Midbrain (tissue), 1 donor: ENCODE measurements at places on chromosomes 13 and 19.
A peak's percentile ranks its signal among the peaks of the same experiment; 100 is the strongest.

DNA sequence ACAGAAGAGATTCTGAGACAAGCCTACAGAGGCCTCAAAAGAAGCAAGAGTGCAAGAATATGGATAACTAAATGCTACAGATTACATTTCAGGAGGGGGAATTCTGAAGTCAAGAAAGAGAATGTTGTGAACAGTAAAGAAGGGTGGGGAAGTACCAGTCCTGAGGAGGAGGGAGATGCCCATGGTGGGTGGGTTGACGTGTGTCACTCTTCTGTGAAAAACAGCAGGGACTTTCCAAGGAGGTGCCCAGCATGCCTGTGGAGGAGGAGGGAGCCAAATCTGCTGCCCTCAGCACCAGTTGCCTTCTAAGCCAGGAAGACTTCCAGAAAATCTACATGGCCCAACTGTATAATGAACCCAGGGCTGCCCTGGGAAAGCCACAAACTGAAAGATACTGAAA is 87.7 kb downstream of the SGCG start:
- DNase-seq, result no peak

- DNase-seq, result no peak
These were observed 59.0 kb upstream of the FARP1 start for GRCh38 chr13:98083936-98084335.

- DNase-seq, result peak; percentile 73
These were observed at the start of gene LHFPL6 for GRCh38 chr13:39602614-39603366. TSS of gene LHFPL6 (minus strand) at chr13:39603193.

DNA sequence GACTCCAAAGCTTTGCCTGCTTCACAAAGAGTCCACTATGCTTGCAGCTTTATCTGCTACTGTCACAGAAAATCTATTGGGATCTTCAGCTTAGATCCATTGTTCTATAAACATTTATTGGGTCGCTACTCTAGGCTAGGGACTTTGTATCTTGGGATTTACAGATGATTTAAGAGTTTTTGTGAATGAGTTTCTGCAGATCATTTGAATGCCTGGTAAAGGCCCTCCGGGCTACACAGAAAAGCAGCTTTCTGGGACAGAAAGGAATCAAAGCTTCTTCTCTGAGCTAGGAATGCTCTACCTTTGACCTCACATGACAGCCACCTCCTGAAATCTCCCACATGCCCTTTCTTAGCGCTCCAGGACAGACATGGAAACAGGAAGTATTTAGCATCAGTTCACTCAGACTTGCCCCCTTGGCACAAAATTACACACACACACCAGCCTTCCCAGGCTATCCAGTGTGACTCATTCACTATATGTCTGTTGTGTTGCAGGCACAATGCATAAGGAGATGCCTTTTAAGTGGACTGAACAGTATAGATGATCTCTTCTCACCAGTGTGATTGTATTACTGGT is 492.4 kb downstream of the DACH1 start:
- no peak for DNase-seq

DNA sequence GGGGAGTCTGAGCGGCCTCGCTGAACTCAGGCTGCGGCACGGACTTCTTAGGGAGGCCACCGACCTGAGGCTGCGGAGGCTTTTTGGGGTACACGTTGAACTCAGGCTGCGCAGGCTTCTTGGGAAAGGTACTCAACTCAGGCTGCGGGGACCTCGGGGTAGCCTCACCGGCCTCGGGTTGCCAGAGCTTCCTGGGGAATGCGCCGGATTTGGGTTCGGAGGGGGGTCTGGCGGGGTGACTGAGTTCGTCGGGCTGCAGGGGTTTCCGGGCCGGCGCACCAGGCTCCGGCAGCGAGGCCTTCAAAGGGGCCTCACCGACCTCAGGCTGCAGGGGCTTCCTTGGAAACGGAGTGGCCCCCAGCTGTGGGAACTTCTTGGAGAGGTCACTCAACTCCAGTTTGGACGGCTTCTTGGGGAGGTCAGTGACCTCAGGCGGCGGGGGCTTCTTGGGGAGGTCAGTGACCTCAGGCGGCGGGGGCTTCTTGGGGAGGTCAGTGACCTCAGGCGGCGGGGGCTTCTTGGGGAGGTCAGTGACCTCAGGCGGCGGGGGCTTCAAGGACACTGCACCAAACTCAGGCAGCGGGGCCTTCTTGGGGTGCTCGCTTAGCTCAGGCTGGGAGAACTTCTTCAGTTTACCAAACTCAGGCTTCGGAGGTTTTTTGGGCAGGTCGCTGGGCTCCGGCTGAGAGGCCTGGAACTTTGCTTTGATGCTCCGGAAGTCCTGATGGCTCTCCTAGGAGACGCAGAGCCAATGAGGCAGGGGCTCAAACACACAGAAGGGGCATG is 3.2 kb downstream of the PRAM1 start:
- no peak for DNase-seq

DNA sequence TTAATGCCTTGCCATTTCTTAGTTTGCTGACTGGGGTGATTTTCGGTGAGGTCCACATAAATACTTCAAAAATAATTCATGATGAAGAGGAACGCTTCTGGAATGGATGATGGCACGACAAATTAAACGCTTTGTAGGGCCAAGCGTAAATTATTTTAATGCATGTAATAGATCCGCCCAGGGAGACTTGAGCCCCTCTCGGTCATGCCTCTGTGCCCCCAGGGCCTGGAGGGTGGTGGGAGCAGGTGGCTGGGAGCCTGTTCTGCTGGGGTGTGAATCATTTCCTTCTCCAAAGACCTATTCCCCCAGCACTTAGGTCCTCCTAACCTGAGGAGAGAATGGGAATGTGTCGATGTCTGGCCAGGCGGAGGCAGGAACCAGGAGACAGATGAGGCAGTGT is 350.6 kb downstream of the ZNF536 start:
- no peak for DNase-seq

- no peak for DNase-seq
These were observed 8.5 kb downstream of the ZNF430 start for GRCh38 chr19:21028969-21029268.

DNA sequence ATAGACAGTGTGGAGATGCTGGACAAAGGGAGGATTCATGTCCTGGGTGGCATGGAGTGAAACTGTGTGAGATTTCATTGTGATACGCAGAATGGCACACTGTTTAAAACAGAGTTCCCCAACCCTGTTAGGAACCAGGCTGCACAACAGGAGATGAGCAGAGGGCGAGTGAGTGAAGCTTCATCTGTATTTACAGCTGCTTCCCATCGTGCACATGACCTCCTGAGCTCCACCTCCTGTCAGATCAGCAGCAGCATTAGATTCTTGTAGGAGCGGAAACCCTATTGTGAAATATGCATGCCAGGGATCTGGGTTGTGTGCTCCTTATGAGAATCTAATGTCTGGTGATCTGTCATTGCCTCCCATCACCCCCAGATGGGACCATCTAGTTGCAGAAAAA is 72.5 kb downstream of the RAP2A start:
- peak; percentile 15 for DNase-seq

DNA sequence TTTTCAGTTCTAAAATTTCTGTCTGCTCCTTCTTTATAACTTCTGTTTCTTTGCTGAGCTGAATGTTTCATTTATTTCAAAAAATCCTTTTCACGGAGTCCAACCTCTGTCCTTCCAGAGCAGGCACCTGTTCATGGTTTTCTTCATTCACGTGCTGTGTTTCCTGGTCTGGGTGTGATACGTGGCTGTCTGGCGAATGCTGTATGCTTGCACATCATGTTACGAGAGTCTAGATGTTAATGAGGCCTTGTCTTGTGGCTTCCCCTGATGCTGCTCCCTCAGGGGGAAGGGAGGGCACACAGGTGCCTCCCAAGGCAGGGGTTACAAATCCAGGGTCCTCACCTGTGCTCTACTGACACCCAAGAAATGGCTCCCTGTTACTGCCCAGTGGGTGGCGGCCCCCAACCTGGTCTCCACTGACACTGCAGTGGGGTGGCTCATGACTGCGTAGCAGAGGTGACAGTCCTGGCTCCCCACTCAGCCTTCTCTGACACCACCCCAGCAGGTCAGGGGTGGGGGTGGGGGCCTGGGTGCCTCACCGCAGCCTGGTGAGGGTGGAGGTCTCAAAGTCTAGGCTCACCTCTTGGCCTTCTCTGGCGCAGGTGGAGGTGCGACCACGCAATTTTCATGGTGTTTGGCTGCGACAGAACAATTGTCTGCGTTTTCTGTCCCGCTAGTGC is 20.1 kb upstream of the RAB20 start:
- no peak for DNase-seq

DNA sequence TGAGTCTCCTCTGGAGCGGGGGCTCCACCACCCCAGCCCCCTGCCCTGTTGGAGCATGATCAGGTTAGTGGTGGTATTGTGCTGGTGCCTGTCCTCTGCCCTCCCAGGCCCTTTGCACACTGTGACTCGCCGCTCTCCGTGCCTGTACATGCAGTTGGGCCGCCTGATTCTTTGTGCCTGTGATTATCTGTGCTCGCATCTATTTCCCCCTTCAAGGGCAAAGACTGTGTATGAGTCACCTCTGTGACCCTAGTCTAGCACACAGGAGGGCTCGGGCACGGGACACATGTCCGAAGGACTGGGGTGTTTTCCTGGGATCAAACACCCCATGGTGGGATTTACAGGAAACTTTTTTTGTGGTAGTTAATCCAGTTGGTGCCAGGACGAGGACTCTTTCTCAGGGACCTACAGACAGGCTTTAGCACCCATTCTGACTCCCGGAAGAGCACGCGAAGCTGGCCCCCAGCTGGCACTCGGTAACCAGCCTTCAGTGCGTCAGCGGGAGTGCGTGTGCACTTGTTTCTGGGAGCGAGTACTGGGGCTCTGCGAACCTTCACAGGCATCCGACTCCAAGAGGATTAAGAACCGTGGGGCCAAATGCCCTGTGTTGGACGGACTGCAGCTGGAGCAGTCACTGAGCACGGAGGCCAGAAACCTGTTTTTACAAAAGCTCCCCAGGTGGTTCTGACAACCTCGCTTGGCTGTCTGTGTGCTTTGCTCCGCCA is 6.7 kb downstream of the PPP1R37 start:
- peak; percentile 44 for DNase-seq

GRCh38 chr19:23394511-23394910 is 760 bp downstream of the ZNF91 start:
- DNase-seq, result peak; percentile 26

GRCh38 chr19:506404-507285 is 652 bp upstream of the TPGS1 start:
- peak; percentile 99 for DNase-seq
